ENCODE measurements at places on chromosomes 1 and 21.

GRCh38 chr1:182616130-182617013, 12.2 kb upstream of the RGS16 start:
- peak overlapping the region; percentile 94 for H3K27ac ChIP-seq
- H3K4me3 ChIP-seq, result peak overlapping the region; percentile 85
- H3K4me1 ChIP-seq, result peaks cover 35% of the 10 kb centered on the region
- peak; percentile 89 for DNase-seq
- no peaks in the 10 kb centered on the region for H3K36me3 ChIP-seq
- H3K27me3 ChIP-seq, result peaks cover 25% of the 10 kb centered on the region

GRCh38 chr1:221809091-221810029, 67.5 kb upstream of the DUSP10 start:
- peaks cover 9% of the 10 kb centered on the region for H3K27me3 ChIP-seq
- peaks cover 20% of the 10 kb centered on the region for H3K4me1 ChIP-seq
- no peak overlapping the region for H3K4me3 ChIP-seq
- DNase-seq, result no peak
- H3K27ac ChIP-seq, result peak overlapping the region; percentile 74

DNA sequence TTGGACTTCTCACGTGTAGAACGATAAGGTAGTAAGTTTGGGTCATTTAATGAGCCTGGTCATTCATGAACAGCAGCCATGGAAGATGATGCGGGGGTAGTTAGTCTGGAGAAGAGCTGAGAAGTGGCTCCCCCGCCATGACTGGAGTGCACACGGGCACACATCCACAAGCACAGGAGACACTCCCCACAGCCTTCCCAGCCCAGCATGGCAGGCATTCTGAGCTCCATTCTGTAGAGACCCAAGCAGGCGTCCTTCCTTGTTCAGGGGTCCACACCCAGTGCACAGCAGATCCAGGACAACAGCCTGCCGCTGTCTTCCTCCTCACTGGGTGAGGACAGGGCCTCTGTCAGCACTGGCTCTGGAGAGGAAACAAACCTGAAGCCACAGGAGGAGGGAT, 57.0 kb downstream of the SCCPDH start:
- DNase-seq, result no peak
- no peak overlapping the region for H3K27ac ChIP-seq
- H3K36me3 ChIP-seq, result no peaks in the 10 kb centered on the region

DNA sequence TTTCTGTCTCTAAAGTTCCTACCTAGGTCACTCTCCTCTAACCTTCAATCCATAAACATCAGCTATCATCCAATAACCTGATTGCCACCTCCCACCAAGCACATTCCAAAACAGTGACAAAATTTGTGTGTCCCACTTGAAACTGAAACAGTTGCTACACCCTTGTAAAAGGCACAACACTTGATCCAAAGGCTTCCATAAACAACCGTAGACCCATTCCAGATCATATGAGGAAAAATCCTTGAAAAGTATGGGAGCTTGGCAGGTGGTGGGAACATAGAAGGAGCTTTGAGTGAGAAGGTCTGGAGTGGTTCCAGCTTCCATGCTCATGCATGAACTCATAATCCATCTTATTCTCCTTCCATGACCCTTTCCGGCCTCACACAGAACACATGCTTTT, 82.0 kb upstream of the ATP1A1 start:
- no peak overlapping the region for H3K4me3 ChIP-seq
- peaks cover 7% of the 10 kb centered on the region for H3K27me3 ChIP-seq
- H3K4me1 ChIP-seq, result peaks cover 5% of the 10 kb centered on the region
- no peak overlapping the region for H3K27ac ChIP-seq

DNA sequence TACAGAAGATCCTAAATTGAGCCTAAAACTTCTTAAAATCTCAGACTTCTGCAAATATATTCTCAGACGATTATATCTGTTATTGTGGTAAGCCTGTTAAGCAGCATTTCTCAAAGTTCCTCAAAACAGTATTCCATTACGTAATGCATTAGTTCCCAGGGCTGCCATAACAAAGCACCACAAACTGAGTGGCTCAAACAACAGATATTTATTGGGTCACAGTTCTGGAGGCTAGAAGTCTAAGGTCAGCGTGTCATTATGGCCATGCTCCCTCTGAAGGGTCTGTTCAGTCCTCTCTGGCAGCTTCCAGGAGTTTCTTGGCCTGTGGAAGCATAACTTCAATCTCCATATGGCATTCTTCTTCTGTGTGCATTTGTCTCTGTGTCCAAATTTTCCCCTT, 103.5 kb upstream of the ST6GALNAC5 start:
- no peak overlapping the region for H3K4me3 ChIP-seq
- no peaks in the 10 kb centered on the region for H3K36me3 ChIP-seq
- DNase-seq, result no peak
- H3K4me1 ChIP-seq, result no peaks in the 10 kb centered on the region

DNA sequence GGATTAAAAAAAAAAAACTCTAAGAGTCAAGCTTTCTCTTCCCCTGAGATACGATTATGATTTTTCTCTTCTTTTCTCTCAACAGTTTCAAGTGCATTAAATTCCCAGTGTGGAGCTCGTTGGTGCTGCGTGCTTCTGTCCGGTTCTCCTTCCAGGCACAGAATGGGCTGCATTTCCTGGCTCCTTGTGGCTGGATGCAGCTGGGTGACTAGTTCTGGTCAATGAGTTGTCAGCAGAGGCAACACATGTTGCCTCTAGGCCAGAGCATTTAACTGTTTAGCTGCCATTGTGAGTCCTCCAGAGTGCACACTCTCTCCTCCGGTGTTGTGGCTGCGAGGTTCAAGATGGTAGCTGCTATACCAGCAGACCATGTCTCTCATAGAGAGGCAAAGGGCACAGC, 312.9 kb downstream of the RRAGC start:
- H3K4me3 ChIP-seq, result no peak overlapping the region
- H3K27me3 ChIP-seq, result peaks cover 34% of the 10 kb centered on the region
- no peaks in the 10 kb centered on the region for H3K4me1 ChIP-seq
- H3K27ac ChIP-seq, result no peak overlapping the region

- no peak overlapping the region for H3K4me3 ChIP-seq
- no peak overlapping the region for H3K27ac ChIP-seq
- no peaks in the 10 kb centered on the region for H3K36me3 ChIP-seq
- DNase-seq, result no peak
These were observed 66.4 kb downstream of the LMX1A start for GRCh38 chr1:165290148-165290547.

DNA sequence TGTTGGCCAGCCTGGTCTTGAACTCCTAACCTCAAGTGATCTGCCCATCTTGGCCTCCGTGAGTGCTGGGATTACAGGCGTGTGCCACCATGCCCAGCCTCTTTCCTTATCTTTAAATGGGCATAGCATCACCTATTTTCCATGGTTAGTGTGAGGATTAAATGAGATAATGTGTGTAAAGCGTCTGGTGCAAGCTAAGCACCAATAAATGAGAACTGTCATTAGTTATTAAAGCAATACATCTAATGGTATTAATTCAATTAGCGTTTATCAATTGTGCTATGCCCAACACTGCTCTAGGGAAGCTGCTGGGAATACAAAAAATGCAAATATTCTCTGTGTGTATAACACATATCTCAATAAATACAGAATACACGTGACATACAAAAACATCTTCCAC, 10.0 kb downstream of the EXOC8 start:
- peaks cover 12% of the 10 kb centered on the region for H3K4me1 ChIP-seq
- H3K27me3 ChIP-seq, result no peaks in the 10 kb centered on the region
- H3K36me3 ChIP-seq, result no peaks in the 10 kb centered on the region
- DNase-seq, result no peak

- H3K36me3 ChIP-seq, result no peaks in the 10 kb centered on the region
- H3K27ac ChIP-seq, result no peak overlapping the region
- no peak overlapping the region for H3K4me3 ChIP-seq
- H3K4me1 ChIP-seq, result no peaks in the 10 kb centered on the region
- DNase-seq, result no peak
These were observed 395.2 kb upstream of the PLXNA2 start for GRCh38 chr1:208639382-208639781.

- H3K4me1 ChIP-seq, result peaks cover 2% of the 10 kb centered on the region
- H3K27ac ChIP-seq, result no peak overlapping the region
- no peak overlapping the region for H3K4me3 ChIP-seq
- no peak for DNase-seq
- H3K36me3 ChIP-seq, result no peaks in the 10 kb centered on the region
These were observed 66.8 kb upstream of the SLC44A3 start for GRCh38 chr1:94753171-94753972.

DNA sequence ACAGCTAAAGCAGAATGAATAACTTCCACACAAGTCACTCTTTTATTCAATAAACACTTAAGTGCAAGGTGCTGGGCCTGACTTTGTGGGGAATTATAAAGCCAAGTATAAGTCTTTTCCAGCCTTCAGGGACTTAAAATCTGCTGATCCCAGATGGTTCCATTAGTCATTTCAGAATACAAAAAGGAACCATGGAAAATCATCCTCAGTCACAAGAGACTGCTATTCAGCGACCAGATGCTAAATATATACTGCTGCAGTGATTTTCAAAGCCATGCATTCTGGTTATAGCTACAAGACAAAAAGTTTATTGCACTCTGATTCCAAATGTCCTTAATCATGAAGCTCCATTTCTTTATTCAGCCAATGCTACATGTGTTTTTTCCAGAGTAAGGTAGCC, 25.7 kb downstream of the GLMN start:
- peaks cover 22% of the 10 kb centered on the region for H3K36me3 ChIP-seq
- no peak overlapping the region for H3K4me3 ChIP-seq
- H3K27me3 ChIP-seq, result no peaks in the 10 kb centered on the region
- H3K4me1 ChIP-seq, result peaks cover 11% of the 10 kb centered on the region

GRCh38 chr1:117678246-117678977, 72.6 kb downstream of the TENT5C start:
- H3K4me1 ChIP-seq, result peaks cover 10% of the 10 kb centered on the region
- no peak for DNase-seq
- no peaks in the 10 kb centered on the region for H3K27me3 ChIP-seq
- no peak overlapping the region for H3K4me3 ChIP-seq
- peak overlapping the region; percentile 72 for H3K27ac ChIP-seq

DNA sequence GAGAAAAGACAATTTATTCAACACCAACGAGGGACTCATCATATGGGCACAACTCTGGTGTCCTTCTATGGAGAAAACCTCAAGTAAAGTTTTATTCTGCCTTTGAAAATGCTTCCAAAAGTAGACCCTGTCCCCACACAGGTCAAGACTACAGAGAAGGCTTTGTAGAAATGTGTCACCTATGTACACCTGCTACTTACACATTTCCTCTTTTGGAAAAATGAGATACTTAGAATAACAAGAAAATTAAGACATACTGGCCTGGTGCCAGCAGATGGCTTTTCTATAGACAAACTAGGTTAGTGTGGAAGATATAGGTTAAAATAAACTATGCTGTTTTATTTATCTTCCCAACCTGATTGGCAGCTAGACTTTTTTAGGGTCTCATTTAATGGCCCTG, 13.6 kb downstream of the POGK start:
- H3K36me3 ChIP-seq, result peaks cover 10% of the 10 kb centered on the region
- H3K27me3 ChIP-seq, result no peaks in the 10 kb centered on the region
- peak overlapping the region; percentile 57 for H3K27ac ChIP-seq
- peaks cover 22% of the 10 kb centered on the region for H3K4me1 ChIP-seq

- no peak for DNase-seq
- peaks cover 6% of the 10 kb centered on the region for H3K4me1 ChIP-seq
- no peak within 1 kb of the TSS for H3K27ac ChIP-seq
- no peaks in the 10 kb centered on the region for H3K36me3 ChIP-seq
These were observed at the start of gene GABRD for GRCh38 chr1:2019172-2019543. Gene GABRD, plus strand, starts transcription at chr1:2019345. Its CDS starts 79 bp downstream, at chr1:2019424.

DNA sequence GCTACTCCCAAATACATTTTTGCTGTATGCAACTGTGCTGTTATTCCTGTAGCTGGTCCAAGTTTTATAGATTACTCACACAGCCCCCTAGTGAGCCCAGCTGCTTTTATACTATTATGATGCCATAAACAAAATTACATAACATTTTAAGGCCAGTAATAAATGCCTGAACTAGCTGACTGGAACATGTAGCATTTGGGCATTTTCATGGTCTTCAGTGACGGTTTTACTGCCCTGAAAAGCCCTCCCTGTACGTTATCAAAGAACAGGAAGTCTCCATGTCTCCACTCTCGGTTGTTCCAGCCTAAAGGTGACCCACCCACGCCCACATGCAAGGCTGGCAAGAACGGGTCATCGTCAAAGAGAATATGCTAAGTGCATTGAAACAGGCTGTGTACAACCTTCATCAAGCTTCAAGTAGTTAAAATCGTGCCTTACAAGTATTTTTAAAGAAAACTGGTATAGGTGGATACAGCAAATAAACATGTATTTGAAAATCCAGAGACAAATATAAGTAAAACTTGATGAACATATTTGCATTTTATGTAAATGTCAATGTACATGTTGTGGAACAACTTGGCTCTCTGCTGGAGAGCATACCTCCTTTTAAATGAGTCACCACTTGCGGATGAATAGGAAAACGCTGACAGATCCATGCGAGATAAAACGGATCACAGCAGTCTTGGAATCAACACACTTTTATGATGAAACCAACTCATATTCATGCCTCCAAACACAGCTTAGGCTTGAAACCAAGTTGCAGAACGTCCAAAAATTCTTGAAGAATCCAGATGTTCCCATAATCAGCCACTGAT, 520.5 kb downstream of the SMYD3 start:
- no peaks in the 10 kb centered on the region for H3K27me3 ChIP-seq
- peak overlapping the region; percentile 33 for H3K4me3 ChIP-seq
- no peak overlapping the region for H3K27ac ChIP-seq
- peaks cover 8% of the 10 kb centered on the region for H3K4me1 ChIP-seq
- no peaks in the 10 kb centered on the region for H3K36me3 ChIP-seq

GRCh38 chr21:42056996-42057689, 14.0 kb upstream of the UMODL1 start:
- no peaks in the 10 kb centered on the region for H3K36me3 ChIP-seq
- DNase-seq, result no peak
- no peak overlapping the region for H3K4me3 ChIP-seq
- no peaks in the 10 kb centered on the region for H3K27me3 ChIP-seq

GRCh38 chr1:155063550-155064110, at the start of gene EFNA4:
Gene EFNA4, plus strand, starts transcription at chr1:155063740. Its CDS starts 84 bp downstream, at chr1:155063824.
- peaks cover 27% of the 10 kb centered on the region for H3K4me1 ChIP-seq
- H3K4me3 ChIP-seq, result peak within 1 kb of the TSS; percentile 98
- no peaks in the 10 kb centered on the region for H3K27me3 ChIP-seq
- DNase-seq, result peak; percentile 66
- H3K27ac ChIP-seq, result peak within 1 kb of the TSS; percentile 81
- H3K36me3 ChIP-seq, result peaks cover 7% of the 10 kb centered on the region

DNA sequence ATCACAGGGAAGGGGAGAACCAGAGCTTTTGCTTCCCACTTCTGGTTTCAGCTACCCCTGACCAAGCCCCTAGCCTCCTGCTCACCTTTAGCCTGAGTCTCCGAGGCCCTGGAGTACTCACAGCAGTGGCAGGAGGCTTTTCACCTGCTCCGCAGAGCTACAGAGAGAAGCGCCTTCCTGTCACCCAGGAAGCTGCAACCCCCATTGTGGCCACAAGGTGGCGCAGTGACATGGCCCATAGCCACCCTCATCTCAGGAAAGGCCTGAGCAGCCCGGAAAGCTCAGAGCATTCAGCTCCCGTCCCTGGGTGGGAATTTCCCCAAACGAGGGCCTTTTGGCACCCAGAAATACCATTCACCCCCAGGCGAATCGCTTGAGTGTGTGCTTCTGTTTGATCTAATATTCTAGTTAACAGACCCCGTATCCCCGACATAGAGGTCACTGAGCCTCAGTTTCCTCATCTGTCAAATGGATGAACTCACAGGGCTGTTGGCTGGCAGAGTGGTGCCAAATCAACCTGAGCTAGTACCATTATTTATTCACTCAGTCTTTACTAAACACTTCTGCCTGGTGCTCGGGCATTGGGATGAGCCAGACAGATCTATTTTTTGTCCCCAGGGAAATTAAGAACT, 25.3 kb downstream of the A3GALT2 start:
- peaks cover 3% of the 10 kb centered on the region for H3K36me3 ChIP-seq
- no peak overlapping the region for H3K4me3 ChIP-seq
- peak; percentile 66 for DNase-seq
- no peaks in the 10 kb centered on the region for H3K27me3 ChIP-seq
- H3K27ac ChIP-seq, result no peak overlapping the region
- peaks cover 24% of the 10 kb centered on the region for H3K4me1 ChIP-seq
